CD4-positive, alpha-beta T cell (primary cell): ENCODE measurements at places on chromosomes 11 and 22.

DNA sequence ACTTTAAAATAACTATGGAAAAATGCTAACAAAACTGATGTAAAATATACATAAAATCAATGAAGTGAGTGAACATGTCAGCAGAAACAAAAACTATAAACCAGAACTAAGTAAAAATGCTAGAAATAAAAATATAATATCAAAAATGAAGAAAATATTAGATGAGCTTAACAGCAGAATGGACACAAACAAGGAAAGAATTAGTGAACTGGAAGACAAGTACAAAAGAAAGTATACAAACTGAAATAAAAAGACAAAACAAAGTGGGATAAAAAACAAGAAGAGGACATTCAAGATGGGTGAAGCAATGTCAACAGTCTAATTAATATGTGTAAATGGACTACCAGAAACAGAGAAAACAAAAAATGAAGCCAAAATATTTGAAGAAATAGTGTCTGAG is 339.2 kb downstream of the NXPE2 start:
- no peak for DNase-seq
- no peak overlapping the region for H3K27ac ChIP-seq
- no peaks in the 10 kb centered on the region for H3K27me3 ChIP-seq
- H3K4me3 ChIP-seq = no peak overlapping the region

DNA sequence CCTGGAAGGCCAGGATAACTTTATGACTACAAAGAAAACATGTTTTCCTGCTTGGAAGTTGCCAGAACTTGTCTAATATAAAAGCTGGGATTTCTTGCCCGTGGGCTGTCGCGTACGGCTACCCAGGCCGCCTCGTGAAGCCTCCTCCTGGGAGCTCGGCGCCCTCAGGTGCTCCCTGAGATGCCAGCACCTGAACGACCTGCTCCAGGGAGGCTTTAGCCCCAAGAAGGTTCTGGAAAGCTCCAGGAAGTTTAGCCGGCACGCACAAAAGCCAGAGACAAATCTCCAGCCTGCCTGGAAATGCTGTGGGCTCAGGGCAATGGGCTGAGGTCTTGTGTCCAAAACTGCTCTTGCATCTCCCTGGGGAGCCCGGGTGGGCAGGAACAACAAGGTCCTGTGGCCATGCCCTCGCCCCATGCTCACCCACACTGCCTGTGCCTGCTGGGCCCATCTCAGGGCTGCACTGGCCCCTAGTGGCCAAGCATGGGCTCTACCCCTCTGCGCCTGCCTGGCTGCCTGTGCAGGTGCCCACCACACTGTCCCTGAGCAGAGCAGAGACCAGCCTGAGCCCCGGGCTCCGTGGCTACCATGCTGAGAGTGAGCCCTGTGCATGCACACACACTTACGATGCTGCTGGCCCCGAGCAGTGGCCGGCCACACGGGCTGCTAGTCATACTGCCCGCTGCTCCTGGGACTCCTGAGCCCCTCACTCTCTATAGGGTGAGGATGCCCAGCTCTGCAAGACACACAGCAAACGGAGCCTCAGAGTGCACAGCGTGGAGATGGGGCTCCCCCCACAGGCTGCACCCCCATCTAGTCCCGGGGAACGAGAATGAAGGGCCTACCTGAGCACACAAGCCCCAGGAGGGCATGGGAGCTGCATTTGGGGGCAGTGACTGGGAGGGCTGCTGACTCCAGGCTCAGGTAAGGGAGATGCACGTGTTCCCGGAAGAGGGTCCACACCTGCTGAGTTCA is 4.9 kb upstream of the CELSR1 start:
- peak; percentile 67 for DNase-seq
- no peaks in the 10 kb centered on the region for H3K36me3 ChIP-seq
- H3K4me3 ChIP-seq = no peak overlapping the region
- peaks cover 7% of the 10 kb centered on the region for H3K4me1 ChIP-seq
- peaks cover 31% of the 10 kb centered on the region for H3K27me3 ChIP-seq
- H3K27ac ChIP-seq = no peak overlapping the region

DNA sequence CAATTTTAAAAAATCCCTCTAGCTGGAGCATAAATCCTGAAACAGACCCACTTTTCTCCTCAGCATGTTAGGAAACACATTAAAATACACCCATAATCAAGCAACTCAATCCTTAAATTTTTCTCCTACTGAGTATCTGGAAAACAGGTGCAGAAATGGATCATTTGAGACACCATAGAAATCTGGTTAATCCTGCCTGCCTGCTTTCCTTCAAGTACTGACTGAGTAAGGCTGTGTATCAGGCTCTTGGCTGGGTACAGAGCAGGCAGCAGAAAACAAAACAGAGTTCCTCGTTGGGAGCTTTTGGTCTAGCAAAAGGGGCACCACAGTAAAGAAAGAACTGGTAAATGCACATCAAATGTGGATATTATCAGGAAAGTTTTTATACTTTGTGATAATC is 1.9 kb downstream of the KCNQ1OT1 start:
- peaks cover 2% of the 10 kb centered on the region for H3K36me3 ChIP-seq
- H3K27ac ChIP-seq = no peak overlapping the region
- H3K27me3 ChIP-seq = no peaks in the 10 kb centered on the region

- peaks cover 4% of the 10 kb centered on the region for H3K27me3 ChIP-seq
- H3K27ac ChIP-seq = no peak overlapping the region
- no peak for DNase-seq
These were observed 143.5 kb upstream of the PLET1 start for GRCh38 chr11:112404112-112404511.

DNA sequence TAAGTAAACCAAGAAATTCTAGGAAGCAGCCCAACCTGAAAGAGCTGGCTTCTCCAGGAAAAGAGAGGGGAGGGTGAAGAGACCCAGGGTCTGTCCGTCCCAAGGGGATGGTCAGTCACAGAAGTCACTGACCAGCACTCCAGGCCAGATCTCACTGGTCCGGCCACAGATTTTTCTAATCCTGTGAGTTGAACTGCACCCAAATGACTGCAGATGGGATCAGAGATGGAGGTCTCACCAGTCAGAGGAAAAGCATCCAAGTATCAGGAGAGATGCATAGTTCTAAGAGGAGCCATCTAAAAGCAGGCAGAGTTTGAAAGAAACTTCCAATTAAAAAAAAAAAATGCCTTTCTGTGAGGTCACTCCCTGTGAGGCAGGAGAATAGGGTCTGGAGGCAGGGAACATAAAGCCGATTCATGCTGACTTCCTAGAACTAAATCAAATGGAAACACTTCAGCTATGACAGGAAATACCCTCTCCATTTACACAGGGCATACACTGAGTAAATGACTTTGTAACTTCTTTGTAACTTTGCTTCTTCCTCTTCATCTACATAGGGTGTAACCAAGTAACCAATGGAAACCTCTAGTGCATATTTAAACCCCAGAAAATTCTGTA is 144.5 kb downstream of the CCDC34 start:
- H3K36me3 ChIP-seq = no peaks in the 10 kb centered on the region
- no peaks in the 10 kb centered on the region for H3K27me3 ChIP-seq
- no peak overlapping the region for H3K4me3 ChIP-seq
- DNase-seq = no peak

- DNase-seq = no peak
- peaks cover 27% of the 10 kb centered on the region for H3K36me3 ChIP-seq
- H3K27me3 ChIP-seq = no peaks in the 10 kb centered on the region
- no peaks in the 10 kb centered on the region for H3K4me1 ChIP-seq
These were observed 44.1 kb upstream of the MN1 start for GRCh38 chr22:27845644-27846043.

GRCh38 chr11:58392746-58393145 is 13.9 kb downstream of the OR5B3 start:
- no peaks in the 10 kb centered on the region for H3K4me1 ChIP-seq
- H3K4me3 ChIP-seq = no peak overlapping the region
- no peak overlapping the region for H3K27ac ChIP-seq
- H3K27me3 ChIP-seq = peaks cover 3% of the 10 kb centered on the region
- no peak for DNase-seq

DNA sequence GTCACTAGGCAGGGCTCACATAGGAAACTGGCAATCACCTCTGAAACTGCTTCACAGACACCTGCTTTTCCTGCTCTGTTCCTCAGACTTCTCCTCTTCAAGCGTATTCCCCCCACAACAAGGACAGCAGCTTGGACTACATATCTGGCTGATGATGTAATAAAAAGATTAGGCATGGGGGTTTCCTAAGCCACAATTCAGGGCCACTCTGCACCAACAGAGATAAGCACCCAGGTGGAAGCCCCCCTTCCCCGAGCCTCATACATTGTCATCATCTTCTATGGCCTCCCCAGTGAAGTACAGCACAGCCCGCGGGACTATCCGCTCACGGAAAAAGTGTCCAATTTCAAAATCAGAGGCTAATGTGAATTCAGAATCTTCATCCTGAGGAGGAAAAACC is 25.0 kb upstream of the PHLDA2 start:
- H3K4me3 ChIP-seq = no peak overlapping the region
- peaks cover 9% of the 10 kb centered on the region for H3K4me1 ChIP-seq
- H3K27ac ChIP-seq = no peak overlapping the region
- no peak for DNase-seq

DNA sequence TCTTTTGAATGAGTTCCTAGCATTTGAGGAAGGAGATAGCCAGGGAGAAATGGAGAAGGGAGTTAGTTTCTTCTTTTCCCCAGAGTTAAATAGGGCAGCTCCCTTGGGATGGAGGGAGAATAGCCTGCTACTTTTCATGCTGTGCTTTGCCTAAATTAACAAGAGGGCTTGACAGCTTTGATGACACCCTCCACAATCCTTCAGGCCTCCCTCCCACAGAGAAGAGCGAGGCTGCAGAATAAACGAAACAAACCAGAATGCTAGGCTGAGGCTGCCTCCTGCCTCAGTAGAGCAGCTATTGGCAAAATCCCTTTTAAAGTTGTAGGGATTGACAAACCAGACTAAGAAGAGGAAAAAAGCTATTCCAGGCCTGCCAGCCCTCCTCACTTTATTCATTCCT is 94.6 kb downstream of the C11orf58 start:
- no peaks in the 10 kb centered on the region for H3K27me3 ChIP-seq
- H3K4me1 ChIP-seq = no peaks in the 10 kb centered on the region
- no peak for DNase-seq
- H3K27ac ChIP-seq = no peak overlapping the region

DNA sequence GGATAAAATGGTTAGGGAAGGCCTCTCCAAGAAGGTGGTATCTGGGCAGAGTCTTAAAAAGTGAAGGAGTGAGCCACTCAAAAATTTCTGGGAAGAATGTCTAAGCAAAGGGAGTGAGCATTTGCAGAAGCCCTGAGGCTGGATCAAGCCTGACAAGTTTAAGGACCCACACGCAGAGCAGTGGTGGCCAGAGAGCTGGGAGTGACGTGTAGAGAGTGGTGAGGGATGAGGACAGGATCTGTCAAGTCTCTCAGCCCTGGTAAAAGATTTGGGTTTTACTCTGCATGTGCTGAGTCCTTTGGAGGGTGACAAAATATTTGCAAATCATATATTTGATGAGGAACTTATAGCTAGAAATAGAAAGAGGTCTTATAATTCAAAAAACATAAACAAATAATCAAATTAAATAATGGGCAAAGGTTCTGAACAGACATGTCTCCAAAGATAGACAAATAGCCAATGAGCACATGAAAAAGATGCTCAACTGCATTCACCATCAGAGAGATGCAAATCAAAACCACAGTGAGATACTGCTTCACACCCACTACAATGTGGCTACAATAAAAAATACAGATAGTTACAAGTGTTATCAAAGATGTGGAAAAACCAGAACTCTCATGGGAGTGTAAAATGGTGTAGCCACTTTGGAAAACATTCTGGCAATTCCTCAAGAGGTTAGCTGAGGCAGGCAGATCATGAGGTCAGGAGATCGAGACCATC is 107.2 kb upstream of the NNMT start:
- peaks cover 25% of the 10 kb centered on the region for H3K4me1 ChIP-seq
- no peaks in the 10 kb centered on the region for H3K27me3 ChIP-seq
- no peak for DNase-seq

DNA sequence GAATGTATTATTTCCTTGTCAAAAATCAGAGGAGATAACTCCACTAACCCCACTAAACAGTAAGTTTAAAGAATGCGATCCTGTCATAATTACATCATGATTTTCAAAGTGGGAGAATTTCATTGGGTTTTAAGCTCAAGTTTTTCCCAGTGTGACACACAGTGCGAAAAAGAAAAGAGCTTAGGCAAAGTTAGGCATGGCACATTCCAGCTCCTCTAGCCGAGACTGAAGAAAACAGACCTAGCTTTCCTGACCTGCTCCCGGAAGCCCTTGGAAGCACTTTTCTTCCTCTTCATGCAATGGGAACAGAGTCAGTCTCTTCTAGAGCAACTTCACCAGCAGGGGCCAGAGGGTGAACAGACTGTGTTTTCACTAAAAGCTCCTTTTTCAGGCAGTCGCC is 76.6 kb upstream of the AKIP1 start:
- H3K36me3 ChIP-seq = no peaks in the 10 kb centered on the region
- no peaks in the 10 kb centered on the region for H3K27me3 ChIP-seq
- H3K4me1 ChIP-seq = no peaks in the 10 kb centered on the region
- H3K4me3 ChIP-seq = no peak overlapping the region

DNA sequence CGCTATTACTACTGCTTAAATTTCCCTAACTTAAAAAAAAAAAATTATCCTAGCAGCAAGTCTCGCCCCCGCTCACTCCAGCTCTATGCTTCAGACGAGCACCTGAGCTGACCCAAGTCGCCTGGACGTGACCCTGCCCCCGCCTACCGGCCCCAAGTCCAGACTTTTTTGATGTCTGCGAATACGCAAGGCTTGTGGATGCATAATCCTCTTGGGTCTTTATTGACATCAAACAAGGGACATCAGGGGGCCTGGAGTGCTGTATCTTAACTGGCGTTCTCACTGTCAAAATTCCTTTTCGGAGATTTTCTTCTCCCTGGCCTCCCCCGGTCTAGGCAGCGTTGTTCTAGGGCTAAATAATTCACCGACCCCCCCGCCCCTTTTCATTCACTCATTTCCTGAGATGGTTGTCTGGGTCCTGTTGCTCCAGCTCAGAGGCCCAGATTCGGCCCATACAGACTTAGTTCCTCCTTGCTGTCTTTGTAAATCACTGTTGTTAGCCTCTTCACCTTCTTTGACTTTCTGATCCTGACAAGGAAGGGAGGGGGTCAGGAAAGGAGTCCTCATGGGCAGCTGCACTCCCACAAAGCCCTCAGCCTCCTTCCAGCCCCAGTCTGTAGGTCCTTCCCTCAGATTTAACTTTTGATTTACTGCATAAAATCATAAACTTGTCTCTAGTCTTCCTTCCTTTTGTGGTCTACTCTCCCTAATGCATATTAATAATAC is 601 bp upstream of the LRP4 start:
- no peak overlapping the region for H3K27ac ChIP-seq
- H3K27me3 ChIP-seq = peaks cover 47% of the 10 kb centered on the region
- no peak for DNase-seq
- no peak overlapping the region for H3K4me3 ChIP-seq
- H3K36me3 ChIP-seq = no peaks in the 10 kb centered on the region

- peaks cover 10% of the 10 kb centered on the region for H3K4me1 ChIP-seq
- no peak overlapping the region for H3K4me3 ChIP-seq
- DNase-seq = no peak
- no peak overlapping the region for H3K27ac ChIP-seq
These were observed 4.6 kb upstream of the ACER3 start for GRCh38 chr11:76856106-76856505.

GRCh38 chr11:75159151-75159953 is 8.4 kb downstream of the SLCO2B1 start:
- no peaks in the 10 kb centered on the region for H3K4me1 ChIP-seq
- H3K36me3 ChIP-seq = no peaks in the 10 kb centered on the region
- H3K27me3 ChIP-seq = no peaks in the 10 kb centered on the region
- no peak for DNase-seq
- no peak overlapping the region for H3K4me3 ChIP-seq

- no peak overlapping the region for H3K4me3 ChIP-seq
- peaks cover 22% of the 10 kb centered on the region for H3K4me1 ChIP-seq
- peaks cover 90% of the 10 kb centered on the region for H3K36me3 ChIP-seq
These were observed 7.9 kb downstream of the EWSR1 start for GRCh38 chr22:29275819-29276565.
